ENCODE measurements at places on chromosomes 12 and 14. TPM values are rescaled to one million over a fixed set of nuclear protein-coding genes. Genes with fewer than 3 reads are reported as not detected.

Gene RNF212B
- not detected for total RNA-seq

Gene LIN7A
- not detected for total RNA-seq

DNA sequence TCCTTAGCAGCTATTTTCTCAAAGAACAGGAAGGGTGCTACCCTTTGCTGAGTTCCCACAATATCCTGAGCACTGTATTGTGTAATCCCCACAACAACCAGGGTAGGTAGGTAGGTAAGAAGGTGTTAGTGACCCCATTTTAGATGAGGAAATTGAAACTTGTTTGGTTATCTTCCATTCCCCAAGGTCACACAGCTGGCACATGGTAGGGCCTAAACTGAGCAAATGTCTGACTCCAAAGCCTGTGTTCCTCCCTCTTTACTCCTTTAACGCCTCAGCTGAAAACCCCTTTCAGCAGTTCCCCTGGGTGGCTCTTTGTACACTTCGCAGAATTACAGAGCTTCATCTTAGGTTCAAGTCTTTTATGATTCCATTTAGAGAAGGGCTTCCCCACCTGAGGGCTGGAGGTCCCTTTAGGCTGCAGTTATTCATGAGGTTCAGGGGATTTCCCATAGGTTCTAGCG lies 26.5 kb upstream of the RIC8B start:
- peak; percentile 11 for DNase-seq
- no peaks in the 10 kb centered on the region for H3K27me3 ChIP-seq
- H3K27ac ChIP-seq, result peak overlapping the region; percentile 30
- H3K36me3 ChIP-seq, result no peaks in the 10 kb centered on the region
- no peak overlapping the region for H3K4me3 ChIP-seq

GRCh38 chr12:12488296-12488695 lies 74.4 kb downstream of the DUSP16 start:
- peaks cover 8% of the 10 kb centered on the region for H3K36me3 ChIP-seq
- no peak overlapping the region for H3K4me3 ChIP-seq
- no peak for DNase-seq
- no peak overlapping the region for H3K27ac ChIP-seq

GRCh38 chr14:85350667-85351066 lies 179.3 kb upstream of the FLRT2 start:
- H3K27me3 ChIP-seq, result no peaks in the 10 kb centered on the region
- no peaks in the 10 kb centered on the region for H3K36me3 ChIP-seq
- H3K27ac ChIP-seq, result no peak overlapping the region
- no peak overlapping the region for H3K4me3 ChIP-seq
- DNase-seq, result no peak

DNA sequence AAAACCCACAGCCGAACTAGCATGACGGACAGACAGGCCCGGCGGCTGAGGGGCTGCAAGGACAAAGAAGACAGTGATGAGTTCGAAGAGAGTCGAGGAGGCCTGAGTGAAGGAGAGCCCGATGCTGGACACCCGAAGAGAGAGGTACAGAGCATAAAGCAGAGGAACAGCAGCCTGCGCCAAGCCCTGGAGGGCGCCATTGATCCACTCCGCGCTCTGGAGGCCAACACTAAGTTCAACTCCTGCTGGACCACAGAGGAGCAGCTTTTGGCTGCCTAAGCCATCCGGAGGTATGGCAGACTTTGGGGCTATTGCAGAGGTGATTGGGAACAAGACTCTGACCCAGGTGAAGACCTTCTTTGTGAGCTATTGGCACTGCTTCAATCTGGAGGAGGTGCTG lies 7.8 kb upstream of the PLXNC1 start:
- no peaks in the 10 kb centered on the region for H3K27me3 ChIP-seq
- H3K4me3 ChIP-seq, result no peak overlapping the region
- no peak overlapping the region for H3K27ac ChIP-seq
- no peaks in the 10 kb centered on the region for H3K36me3 ChIP-seq
- peak; percentile 35 for DNase-seq

DNA sequence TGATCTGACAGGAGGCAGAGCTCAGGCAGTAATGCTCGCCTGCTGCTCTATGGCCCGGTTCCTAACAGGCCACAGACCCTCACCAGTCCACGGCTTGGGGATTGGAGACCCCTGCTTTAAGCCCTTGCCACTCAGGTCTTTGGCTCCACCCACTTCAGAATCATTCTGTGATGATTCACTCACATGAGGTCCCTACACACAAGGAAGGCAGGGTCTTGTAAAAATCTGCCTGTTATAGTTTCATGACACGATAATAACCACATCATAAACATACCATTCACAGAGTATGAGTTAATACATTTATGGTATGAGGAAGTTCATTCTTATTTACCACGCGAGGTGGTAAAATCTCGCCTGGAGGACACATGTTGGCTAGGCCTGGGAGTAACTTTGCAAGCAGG lies 29.0 kb upstream of the MAX start:
- no peaks in the 10 kb centered on the region for H3K27me3 ChIP-seq
- no peak overlapping the region for H3K4me3 ChIP-seq
- no peak overlapping the region for H3K27ac ChIP-seq
- DNase-seq, result no peak
- no peaks in the 10 kb centered on the region for H3K4me1 ChIP-seq

Gene MIP
- not detected for total RNA-seq

Gene TAS2R8
- not detected for total RNA-seq

DNA sequence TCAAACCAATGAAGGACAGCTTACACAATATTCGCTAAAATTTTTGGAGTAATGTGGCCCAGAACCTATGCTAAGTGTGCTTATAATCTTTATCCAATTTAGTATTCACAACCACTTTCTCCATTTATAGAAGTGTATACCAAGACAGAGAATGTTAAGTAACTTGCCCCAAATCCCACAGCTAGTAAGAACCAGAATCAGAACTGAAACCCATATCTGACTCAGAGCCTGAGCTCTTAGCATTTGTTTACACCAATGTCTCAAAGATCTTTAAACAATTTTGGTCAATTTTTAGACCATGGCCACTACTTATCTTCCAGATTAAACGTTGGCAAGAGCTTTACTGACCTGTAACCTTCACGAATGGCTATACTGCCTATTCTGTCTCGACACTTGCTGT lies 53.0 kb downstream of the PAPLN start:
- peaks cover 28% of the 10 kb centered on the region for H3K36me3 ChIP-seq
- H3K27ac ChIP-seq, result no peak overlapping the region
- no peak for DNase-seq
- H3K4me1 ChIP-seq, result no peaks in the 10 kb centered on the region
- no peak overlapping the region for H3K4me3 ChIP-seq
- H3K27me3 ChIP-seq, result no peaks in the 10 kb centered on the region

Gene KLHDC1
- 9.8 TPM for total RNA-seq

GRCh38 chr14:93430315-93431035 lies at the start of gene UNC79:
UNC79 (plus strand) TSS chr14:93430939; CDS start chr14:93431030, 91 bp downstream.
- no peak for DNase-seq
- peaks cover 5% of the 10 kb centered on the region for H3K4me1 ChIP-seq
- H3K4me3 ChIP-seq, result no peak within 1 kb of the TSS
- no peak within 1 kb of the TSS for H3K27ac ChIP-seq
- H3K27me3 ChIP-seq, result peaks cover 18% of the 10 kb centered on the region
- H3K36me3 ChIP-seq, result no peaks in the 10 kb centered on the region

DNA sequence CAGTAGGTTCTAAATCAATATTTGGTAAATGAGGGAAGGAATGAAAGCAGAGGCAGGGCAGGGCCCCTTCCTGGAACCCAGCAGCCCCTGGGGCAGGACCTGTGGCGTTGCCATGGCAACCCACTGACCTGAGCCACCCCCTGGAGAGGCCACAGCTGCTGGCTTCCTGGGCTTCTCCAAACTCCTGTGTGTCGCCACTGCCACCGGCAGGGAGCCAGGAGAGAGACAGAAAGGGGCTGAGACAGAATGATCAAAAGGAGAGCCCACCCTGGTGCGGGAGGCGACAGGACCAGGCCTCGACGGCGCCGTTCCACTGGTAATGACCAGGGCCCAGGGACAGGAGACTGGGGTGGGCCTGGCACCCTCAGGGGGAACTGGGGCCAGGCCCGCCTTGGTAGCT lies 18.2 kb downstream of the RFX4 start:
- no peaks in the 10 kb centered on the region for H3K4me1 ChIP-seq
- H3K27me3 ChIP-seq, result no peaks in the 10 kb centered on the region

DNA sequence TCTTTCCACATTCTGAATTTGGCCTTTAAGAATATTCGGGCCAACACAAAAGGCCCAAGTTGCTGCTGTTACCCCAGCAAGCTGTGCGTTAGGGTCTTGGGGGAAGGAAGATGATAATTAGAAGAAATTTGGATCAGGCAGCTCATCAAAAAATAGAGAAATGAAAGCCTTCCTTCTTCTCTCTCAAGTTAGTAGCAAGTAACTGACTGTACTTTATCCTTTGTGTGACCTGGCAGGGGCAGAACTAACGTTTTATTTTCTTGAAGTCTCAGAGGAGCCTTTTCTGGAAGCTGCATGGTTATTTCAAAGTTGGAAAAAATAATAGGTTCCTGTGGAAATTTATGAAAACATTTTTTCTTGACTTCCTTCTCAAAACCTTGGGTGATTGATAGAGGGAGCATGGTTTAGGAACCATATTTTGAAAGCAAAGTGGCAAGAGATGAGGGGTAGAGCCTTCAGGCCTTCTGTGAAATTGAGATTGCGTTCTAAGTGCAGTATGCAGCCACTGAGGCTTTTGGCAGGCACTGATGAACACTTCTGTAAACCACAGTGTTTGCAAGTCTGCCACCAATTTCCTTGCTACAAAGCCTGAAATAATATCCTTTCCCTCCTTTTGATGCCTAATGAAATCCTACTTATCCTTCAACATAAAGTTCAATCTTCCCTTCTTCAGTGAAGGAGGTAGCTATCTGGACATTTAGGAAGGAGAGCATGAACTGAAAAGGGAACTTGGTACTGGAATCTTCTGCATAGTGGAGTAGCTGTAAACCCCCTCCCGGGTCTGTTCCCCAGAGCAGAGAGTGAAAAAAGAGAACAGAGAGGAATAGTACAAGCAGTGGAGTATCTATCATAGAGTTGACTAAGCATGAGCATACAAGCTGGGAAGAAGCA lies 123.2 kb downstream of the FGD4 start:
- H3K4me3 ChIP-seq, result no peak overlapping the region
- no peaks in the 10 kb centered on the region for H3K4me1 ChIP-seq
- no peaks in the 10 kb centered on the region for H3K27me3 ChIP-seq
- no peak overlapping the region for H3K27ac ChIP-seq
- H3K36me3 ChIP-seq, result no peaks in the 10 kb centered on the region

- no peaks in the 10 kb centered on the region for H3K36me3 ChIP-seq
- no peak overlapping the region for H3K27ac ChIP-seq
- no peaks in the 10 kb centered on the region for H3K27me3 ChIP-seq
- DNase-seq, result no peak
Measured at GRCh38 chr12:105899589-105899988, 239.2 kb downstream of the NUAK1 start.
